ENCODE measurements at places on chromosomes 7 and 10.

GRCh38 chr7:92020636-92021035 is 80.0 kb downstream of the AKAP9 start:
- no peak for DNase-seq

DNA sequence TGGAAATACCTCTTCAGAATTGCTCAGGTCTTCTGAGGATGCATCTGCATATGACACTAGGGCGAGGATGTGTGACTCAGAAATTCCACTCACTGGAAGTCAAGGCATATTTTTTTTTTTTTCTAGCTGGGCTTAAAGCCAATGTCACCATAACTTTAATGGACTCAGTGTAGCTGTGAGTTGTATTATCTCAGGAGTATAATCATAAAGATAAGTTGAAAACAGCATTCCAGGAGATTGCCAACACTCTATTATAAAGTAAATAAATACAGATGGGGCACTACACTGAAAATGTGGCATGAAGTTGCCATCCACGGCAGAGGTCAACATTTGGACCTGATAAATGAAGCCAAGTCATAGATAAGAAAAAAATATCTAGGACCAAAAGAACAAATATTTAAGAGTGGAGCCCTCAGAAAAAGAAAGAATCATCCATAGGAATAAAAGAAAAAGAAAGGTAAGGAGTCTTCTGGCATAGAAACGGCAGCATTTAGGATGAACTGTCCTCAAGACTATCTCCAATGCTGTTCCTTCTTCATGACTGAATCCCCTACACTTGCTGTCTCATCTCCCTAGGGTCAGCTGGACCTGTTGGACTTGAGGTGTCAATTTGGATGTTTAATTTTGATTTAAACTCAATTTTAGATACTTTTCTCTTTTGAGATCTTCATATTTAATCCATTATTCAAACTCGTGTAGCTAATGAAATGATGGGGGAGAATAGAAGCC is 72.9 kb upstream of the CAV2 start:
- no peak for DNase-seq

GRCh38 chr10:57785068-57785467 is 482.6 kb downstream of the IPMK start:
- no peak for DNase-seq

- no peak for DNase-seq
Observed at GRCh38 chr7:98569691-98570337, 47.3 kb upstream of the NPTX2 start.

- DNase-seq = no peak
Observed at GRCh38 chr10:50538555-50539398, 85.0 kb downstream of the SGMS1 start.

DNA sequence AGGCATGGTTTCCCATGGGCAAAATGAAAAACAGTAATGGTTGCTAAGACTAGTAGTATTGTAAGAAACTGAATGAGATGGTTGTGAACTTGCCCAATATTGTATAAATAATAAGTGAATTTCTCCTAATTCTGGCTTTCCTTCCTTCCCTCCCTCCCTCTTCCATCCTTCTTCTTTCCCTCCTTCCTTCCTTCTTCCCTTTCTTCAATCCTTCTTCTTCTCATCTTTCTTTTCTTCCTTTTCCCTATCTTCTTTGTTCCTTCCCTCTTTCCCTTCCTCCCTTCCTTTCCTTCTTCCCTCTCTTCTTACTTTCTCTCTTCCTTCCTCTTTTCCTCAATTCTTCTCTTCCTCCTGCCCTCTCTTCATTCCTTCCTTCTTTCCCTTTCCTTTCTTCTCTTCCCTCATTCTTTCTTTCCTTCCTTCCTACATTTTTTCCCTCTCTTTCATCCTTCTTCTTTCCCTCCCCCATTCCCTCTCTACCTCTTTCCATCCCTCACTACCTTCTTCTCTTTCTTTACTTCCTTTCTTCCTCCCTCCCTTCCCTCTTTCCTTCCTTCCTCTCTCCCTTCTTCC is 4.1 kb upstream of the VWC2 start:
- no peak for DNase-seq

GRCh38 chr7:146647445-146647844 is 530.8 kb downstream of the CNTNAP2 start:
- DNase-seq = no peak

Data from stimulated activated CD4-positive, alpha-beta T cell treated with anti-CD3 and anti-CD28 coated beads, Interleukin-2, amount 100 ng/mL, for 4 hours (primary cell).